ENCODE measurements at places on chromosomes 12 and 14.

GRCh38 chr14:64337888-64338615, 43.9 kb upstream of the ESR2 start:
- DNase-seq, result peak; percentile 79

DNA sequence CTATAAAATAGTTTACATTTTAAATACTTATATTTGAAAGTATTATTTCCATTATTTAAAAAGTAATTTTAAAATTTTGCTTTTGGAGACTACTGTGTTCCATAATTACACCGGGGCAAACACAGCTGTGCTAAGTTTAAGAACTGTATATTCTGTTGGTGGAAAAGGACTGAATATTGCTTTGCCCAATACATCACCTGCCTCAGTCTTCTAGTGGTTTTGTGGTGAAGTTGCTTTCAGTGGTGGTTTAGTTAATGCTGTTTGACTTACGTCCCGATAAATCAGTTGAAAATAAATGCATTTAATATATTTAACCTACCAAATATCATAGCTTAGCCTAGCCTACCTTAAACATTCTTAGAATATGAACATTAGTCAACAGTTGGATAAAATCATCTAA, 23.4 kb downstream of the FBXO34 start:
- DNase-seq, result no peak

DNA sequence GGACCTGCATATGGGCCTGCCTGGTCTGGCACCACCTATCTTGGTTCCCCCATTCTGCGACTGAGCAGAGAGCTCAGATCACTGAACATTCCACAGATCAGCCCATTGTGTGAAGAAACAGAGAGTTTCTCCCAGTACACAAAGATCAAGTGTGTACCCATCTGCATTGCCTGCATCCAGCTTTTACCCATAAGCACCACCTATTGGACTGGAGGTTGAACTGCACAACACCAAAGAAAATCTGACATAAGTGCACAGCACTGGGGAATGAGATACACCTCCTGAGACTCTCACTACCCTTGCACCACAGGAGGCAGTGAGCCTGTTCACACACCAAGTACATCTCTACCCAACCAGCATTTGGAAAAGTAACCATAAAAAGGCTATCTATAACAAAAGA, 362.6 kb upstream of the CLEC14A start:
- DNase-seq, result no peak

GRCh38 chr12:21696625-21697024, 39.0 kb upstream of the LDHB start:
- no peak for DNase-seq

DNA sequence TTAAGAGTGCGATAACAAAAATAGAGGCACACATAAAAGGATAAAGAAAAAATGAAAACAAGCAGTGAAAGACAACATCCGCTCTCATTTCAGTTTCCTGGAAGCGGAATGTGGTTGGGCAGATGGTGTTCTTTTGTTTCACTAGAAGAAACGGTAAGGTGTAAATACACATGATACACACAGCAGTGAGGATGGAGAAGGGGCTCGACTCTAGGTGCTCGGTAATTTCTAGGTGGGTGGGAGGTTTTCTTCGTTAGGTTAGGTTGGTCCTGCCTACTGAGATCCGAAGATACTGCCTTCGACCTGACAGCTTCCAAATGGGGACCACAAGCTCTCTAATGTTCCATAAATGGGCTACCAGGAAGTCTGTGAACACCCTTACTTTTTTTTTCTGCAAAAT, 1082.5 kb downstream of the BCL11B start:
- DNase-seq, result no peak

GRCh38 chr12:65603438-65604351, 220.6 kb upstream of the HMGA2 start:
- peak; percentile 21 for DNase-seq

DNA sequence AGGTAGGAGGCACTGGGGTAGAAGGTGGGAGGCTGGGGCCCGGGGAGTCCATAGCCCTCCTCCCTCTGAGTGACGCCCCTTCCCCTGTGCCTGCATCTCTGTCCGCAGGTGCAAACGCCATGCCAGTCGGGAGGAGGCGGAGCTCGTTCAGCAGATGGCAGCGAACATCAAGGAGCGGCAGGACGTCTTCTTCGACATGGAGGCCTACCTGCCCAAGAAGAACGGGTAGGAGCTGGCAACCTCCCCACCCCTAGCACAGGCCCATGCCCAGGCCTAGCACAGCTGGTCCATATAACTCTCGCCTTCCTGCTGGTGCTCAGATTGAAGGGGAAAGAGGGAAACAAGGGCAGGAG, 35.6 kb downstream of the TMEM120B start:
- DNase-seq, result no peak

DNA sequence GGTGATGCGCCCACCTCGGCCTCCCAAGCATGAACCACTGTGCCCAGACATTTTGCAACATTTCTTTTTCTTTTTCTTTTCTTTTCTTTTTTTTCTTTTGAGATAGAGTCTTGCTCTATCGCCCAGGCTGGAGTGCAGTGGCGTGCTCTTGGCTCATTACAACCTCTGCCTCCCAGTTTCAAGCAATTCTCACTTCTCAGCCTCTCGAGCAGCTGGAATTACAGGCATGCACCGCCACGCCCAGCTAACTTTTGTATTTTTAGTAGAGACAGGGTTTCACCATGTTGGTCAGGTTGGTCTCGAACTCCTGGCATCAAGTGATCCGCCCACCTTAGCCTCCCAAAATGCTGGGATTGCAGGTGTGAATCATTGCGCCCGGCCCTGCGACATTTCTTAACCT, 7.6 kb upstream of the CDC42BPB start:
- no peak for DNase-seq

DNA sequence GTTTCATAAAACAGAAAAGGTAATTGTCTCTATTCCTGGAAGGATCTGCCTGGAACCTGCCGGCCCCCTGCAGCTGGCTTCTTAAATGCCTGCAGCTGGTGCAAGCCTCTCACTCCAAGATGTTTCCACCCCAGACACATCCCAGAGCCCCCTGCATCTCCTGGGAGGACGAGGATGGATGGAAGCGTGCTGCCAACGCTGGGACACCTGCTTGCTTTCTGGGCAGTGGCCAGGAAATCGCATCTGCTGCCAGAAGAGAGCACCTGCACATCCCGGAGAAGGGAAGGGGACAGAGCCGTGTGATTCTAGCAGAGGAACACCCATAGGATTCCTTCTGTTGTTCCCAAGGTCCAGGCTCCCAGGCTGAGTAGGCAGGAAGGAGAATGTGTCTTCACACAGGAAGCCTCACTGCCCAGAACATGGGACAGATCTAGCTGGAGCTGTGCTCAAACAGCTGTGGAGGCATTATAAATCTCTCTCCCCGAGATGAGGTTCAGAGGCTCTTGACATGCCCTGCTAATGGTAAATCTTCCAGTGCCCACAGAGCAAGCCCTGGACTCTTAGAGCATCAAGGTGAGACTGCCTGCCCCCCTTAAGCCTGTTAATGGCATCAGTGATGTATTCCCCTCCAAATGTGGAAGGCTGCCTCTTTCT, 138.8 kb upstream of the MAP1LC3B2 start:
- DNase-seq, result no peak

DNA sequence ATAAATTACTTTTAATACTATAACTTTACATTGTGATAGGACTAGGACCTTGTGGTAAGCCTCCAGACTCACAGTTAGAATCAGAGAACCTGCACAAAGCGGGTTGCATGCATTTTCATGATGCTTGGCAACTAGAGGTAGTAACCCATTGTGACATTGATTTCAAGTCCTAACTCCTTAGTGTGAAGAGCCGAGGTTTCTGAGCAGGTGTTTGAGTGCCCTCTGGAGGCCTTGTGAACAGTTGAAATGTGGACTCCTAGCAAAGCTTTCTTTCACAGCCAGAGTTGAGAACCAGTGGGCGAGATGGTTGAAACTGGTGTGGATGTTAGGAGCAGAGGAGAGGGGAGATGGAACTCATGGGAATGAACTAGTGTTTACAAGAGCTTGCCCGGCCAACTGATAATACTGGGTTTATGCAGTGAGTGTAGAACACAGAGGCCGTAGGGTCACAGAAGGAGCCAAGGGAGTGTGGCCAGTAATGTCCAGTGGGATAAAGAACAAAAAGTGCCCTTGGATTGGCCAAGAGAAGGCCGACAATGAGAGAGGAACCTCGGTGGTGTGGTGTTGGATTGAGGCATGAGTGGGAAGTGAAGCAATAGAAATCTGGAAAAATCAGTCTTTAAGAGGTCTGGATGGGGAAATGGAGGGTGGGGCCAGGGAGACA, 10.9 kb downstream of the ZNF664 start:
- DNase-seq, result peak; percentile 61

DNA sequence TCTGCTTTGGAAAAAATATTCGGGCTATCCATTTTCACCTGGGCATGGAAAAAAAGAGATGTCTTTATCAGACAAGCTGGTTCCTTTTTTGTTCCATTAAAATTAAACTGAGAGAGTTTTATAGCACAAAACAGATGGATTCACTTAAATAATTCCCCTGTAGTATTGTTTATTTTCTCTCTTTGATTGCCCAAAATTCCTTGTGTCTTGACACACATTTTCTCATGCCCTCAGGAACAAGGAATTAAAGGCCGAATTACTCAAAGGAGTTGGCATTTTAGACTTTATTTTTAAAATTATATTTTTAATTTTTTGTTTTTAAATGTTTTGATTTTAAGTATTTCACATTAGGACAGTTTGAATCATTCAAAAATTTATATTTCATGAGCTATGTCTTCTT, 69.6 kb upstream of the SLCO1C1 start:
- no peak for DNase-seq

- DNase-seq, result no peak
These were observed 235.5 kb downstream of the TMEM121 start for GRCh38 chr14:105761842-105762241.

- no peak for DNase-seq
These were observed 7.1 kb downstream of the OSBPL8 start for GRCh38 chr12:76552343-76552938.

DNA sequence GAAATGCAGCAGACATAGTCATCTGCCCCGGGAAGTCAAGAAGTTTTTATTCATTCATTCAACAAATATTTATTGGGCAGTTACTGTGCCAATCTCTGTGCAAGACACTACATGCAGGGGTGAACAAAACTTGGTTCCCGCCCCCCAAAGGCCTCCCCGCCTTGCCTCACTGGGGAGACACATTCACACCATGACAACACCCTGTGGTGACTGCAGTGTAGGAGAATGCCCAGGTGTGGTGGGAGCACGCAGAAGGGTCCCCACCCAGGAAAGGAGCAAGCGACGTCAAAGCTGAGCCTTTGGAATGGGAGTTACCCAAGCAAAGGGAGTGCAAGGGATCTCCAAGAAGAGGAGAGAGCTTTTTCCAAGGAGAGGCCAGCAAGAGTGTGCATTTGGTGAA, 1.6 kb upstream of the AQP6 start:
- no peak for DNase-seq

GRCh38 chr12:15819644-15820437, 30.7 kb upstream of the EPS8 start:
- DNase-seq, result no peak

DNA sequence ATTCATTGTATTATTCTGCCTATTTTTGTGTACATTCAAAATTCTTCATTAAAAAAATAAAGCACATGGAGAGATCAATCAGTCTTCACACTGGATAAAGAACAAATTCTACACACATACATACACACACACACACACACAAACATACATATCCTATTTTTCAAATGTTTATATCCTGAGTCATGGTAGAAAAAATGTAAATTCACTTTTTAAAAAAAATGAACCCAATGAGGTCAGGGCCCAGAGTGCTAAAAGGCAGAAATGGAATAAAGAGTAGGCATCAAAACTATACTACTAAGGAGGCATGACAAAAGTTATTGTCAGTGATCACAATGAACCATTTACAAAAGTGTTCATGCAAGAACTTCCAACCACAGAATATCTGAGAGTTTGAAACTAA, 17.3 kb downstream of the GALC start:
- no peak for DNase-seq

DNA sequence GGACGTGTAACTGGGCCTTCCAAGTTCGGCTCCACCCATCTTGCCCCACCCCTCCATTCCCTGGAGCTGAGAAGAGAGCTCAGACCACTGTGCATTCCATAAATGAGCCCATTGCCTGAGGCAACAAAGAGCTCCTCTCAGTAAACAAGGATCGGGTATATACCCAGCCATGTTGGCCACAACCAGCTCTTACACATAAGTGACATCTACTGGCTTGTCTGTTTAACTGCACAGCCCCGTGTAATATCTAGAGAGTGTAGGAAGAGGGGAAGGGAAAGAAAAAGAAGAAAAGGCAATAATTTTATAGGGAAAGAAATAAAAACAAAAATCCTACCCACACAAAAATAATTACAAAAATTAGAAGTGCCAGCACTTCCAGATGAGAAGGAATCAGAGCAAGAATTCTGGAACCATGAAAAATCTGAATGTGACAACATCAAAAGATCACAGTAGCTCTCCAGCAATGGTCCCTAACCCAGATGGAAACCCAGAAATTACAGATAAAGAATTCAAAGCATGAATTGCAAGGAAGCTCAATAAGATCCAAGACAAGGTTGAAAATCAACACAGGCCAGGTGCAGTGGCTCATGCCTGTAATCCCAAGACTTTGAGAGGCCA, 308.1 kb downstream of the RPAP3 start:
- peak; percentile 50 for DNase-seq

GRCh38 chr12:126889501-126889900, 1377.5 kb upstream of the TMEM132C start:
- no peak for DNase-seq

GRCh38 chr14:96275177-96276112, 19.4 kb downstream of the BDKRB1 start:
- DNase-seq, result peak; percentile 85

- DNase-seq, result peak; percentile 69
These were observed 768 bp downstream of the CEP170B start for GRCh38 chr14:104865631-104866441.

DNA sequence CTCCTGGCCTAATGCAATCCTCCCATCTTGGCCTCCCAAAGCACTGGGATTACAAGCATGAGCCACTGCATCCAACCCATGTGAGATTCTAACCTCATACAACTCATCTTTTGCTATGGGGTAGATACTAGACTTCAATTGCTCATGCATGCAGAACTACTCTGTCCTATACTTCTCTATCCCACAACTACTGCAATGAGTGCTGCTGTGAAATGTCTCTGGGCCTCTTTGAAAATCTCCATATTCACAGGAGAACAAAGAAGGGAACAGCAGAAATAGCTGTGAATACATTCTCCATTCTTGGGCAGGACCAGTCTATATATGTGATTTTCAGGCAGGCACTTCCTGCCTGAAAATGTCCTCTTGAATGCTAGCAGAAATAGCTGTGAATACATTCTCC, 220.7 kb upstream of the GRIP1 start:
- DNase-seq, result no peak

DNA sequence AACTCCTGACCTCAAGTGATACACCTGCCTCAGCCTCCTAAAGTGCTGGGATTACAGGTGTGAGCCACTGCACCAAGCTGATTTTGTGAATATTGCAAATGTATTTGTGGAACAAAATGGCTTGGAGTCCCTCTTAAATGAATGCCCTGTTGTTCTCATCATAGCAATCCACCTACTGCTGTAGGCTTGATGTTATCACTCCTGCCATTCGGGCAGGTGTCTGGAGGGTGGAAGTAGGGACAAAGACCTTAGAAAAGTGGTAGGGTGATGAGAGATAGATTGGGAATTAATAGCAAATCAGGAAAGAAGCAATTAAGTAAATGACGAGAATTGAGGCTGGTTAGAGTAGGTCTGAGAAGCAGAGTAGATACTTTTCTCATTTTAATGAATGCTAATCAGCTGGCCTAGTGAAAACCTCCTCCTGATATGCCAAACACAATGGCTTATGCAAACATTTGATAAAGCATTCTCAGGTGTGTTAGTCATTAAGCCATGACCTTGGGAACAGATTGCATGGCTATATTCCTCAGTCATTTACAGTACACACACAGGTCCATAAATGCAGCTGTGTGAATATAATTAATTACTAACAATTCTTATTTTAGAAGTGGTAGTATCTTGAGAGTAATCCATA, 60.5 kb upstream of the USP44 start:
- DNase-seq, result no peak

Data from testis (tissue), 5 donors.